Left renal pelvis (tissue), 4 donors: ENCODE measurements at places on chromosomes 13 and 19.
A peak's percentile ranks its signal among the peaks of the same experiment; 100 is the strongest.

DNA sequence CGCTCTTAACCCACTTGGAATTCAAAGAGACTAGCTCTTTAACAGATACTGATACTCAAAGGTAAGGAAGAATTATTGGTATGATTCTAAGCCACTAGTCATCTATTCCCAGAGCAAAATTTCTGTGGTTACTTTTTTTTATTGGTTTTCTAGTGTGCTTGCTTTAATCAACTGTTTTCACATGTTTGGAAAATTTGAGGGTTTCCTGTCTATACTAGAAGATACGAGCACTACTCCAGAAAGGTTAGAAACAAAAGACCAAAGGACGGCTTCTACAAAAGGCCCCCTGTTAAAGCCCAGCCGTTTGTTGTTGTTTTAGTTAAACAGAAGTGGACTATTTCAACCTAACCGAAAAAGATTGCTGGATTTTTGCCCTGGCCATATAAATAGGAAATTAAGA, 18.5 kb upstream of the LPAR6 start:
- DNase-seq = no peak

- no peak for DNase-seq
Observed at GRCh38 chr19:17393002-17393401, 994 bp downstream of the CCDC194 start.

DNA sequence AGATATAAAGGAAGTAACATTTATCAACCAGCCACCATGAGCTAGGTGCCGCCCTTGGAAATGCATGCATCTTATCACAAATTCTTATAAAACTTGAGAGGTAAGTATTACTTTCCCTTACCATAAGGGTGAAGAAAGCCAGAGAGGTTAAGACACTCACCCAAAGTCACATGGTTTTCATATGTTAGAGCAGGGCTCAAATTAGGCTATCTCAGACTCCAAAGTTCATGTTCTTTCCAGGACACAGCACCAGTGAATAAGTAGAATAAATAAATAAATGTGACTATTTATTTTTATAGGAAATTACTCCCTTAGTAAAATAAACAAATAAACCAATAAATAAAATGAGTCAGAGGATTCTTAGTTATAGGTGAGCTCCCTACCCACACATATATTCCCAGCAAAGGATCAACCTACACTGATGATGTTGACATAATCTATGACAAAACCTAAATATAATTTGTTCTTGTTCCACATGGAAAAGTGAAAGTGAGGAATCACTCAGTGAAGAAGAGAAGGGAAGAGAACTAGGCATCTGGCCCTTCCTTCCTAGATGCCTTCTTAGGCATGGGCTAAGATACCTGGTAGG, 27.2 kb downstream of the SPRY2 start:
- DNase-seq = no peak

DNA sequence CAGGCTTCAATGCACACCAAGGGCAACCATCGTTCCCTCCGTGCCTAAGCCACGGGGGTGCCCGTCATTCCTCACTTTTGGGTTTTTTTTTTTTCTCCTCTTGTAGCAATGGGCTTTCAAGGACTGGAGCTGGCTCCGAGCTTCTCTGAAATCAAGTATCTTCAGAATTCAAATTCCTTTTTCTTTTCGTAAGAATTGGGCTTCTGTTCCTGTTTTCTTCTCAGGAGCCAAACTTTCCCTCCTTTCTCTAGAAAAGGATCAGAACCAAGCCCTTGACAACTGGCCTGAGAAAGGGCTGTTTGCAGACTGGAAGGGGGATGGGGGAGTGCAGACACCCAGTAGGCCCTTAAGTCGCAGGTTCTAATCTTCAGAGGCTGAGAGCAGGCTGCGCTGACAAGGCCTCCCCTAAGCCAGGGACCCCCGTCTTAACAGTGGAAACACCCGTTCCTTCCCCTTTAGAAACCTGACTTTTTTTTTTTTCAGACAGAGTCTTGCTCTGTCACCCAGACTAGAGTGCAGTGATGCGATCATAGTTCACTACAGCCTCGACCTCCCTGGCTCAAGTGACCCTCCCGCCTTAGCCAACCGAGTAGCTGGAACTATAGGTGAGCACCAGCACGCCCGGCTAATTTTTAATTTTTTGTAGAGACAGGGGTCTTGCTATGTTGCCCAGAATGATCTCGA, 51.6 kb downstream of the RFX2 start:
- DNase-seq = no peak

DNA sequence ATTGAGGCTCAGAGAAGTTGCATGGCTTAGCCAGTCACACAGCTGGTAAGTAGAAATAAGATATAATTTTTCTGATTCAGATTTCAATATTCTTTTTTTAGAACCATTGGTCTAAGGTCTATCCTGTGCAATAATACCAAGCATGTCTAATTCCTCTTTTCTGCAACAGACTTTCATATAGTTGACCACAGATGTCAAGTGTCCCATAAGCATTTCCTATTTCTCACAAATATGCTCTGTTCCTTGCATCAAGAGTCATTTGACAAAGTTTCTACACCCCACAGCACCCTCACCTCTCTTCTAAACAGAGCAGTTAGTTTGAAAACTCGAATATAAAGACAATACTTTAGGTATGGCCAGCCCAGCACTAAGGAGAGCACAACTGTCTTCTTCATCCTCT, 26.8 kb upstream of the SACS start:
- no peak for DNase-seq

DNA sequence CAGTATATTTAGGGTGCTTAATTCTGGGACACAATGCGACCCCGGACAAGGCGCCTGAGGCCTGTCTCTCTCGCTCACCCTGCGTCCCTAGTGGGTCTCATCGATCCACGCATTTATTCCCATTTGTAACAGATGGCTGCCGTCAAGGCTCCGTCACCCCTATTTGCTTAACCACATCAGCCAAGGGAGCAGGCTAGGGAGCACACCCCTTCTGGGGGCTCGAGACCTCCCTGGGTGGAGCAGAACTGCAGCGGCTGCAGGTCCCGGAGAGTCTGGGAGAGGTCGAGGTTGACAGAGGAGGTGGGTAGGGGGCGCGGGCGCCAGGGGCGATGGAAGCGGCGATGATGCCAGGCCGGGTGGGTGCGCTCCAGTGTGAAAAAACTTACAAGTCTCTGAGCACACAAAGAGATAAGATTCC, 507 bp downstream of the ALG5 start:
- DNase-seq = peak; percentile 12

DNA sequence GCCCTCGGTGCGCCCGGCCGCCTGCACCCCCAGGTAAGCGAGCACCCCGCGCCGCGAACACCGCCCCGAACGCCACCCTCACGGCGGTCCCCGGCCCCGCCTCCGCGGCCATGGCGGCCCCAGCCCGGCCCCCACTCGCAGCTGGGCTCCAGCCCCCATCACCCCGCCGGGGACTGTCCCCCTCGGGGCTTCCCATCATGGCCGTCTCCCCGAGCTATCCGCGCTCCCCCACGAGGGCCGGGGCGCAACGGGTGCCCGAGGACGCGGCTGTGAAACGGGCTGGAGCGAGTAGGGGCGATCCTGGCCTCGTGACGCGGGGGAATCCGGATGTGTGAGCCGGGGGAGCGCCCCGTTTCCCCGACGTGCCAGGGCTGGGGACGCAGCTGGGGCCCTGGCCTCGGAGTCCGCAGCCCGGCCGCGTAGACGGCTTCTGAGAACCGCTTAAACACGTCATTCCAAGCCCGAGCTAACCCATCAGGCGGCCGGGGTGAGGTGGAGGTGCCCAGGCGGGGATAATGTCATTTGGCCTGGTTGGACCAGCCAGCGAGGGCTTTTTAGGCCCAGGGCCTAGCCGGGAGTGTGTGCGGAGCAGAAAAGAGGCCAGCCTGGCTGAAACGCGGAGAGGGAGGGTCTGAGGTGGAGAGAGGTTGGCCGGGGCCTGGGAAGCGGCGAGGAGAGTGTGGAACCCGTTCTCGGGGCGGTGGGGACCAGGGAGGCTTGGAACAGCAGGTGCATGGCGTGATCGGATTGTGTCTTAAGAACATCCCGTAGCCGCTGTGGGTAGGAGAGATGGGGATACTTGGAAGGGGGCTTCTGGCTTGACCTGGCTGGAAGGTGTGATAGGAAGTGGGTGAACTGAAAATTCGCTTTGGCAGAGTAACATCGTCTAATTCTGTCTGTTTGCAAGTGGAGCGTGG, 550 bp downstream of the CERS4 start:
- peak; percentile 27 for DNase-seq

GRCh38 chr19:35559781-35560180, 3.7 kb downstream of the ATP4A start:
- DNase-seq = no peak

- DNase-seq = no peak
Observed at GRCh38 chr19:16085115-16085514, 8.8 kb downstream of the TPM4 start.

DNA sequence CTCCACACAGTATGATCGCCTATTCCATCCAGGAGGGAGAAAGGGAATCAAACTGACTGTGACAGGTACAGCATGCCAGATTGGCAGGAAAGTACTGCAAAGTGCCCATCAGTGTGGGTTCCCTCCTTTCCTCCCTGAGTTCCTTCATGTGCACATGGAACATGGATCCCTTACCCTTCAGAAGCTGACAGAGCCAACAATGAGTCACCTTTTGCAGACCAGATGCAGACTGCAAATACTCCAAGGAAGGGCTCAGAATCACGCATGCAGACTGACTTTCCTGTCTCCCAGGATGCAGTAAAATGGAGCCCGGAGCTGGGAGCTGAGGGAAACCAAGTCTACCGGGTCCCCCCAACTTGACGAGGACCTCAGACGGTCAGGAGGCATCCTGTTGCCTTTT, 41.8 kb downstream of the SACS start:
- DNase-seq = no peak

- DNase-seq = no peak
Observed at GRCh38 chr13:33871207-33872004, 53.5 kb downstream of the RFC3 start.

- DNase-seq = no peak
Observed at GRCh38 chr13:94188201-94188854, 291.2 kb downstream of the DCT start.

DNA sequence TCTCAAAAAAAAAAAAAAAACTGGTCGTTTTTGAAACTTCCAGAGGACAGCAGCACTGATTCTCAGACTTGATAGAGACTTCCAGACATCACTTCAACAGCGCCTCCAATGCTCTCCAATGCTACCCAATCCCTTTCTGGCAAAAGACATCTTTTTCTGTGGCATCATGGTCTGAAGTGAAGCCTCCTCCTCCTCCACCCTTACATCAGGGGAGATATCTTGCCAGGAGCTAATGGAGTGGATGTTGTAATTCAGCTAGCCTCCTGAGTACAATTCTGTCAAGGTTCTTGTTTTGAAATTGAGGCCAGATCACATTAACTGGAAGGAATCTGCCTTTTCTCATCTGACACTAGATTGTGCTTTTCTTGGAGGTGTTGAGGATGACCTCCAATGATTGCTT, 24.2 kb downstream of the FXYD5 start:
- no peak for DNase-seq

- no peak for DNase-seq
Observed at GRCh38 chr19:41945135-41945766, 13.9 kb downstream of the RABAC1 start.

DNA sequence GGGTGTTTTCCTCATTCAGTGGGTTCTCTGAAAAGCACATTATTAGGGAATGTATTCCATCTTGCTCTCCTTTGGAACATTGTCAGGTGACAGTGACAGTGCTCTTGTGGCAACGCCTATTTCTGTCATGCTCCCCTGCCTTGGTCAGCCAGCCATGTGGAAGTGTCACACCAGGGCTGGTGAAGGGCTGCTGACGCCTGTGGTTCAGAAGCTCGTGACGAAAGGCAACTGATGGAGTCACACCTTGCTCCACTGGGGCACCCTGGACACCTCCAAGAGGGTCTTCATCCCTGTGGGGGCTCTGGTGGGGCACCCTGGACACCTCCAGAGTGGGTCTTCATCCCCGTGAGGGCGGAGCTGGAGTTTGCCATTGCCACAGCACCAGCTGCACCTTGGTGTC, 68.9 kb upstream of the GPR183 start:
- no peak for DNase-seq

- no peak for DNase-seq
Observed at GRCh38 chr19:19871932-19872331, 6.2 kb downstream of the ZNF253 start.

- DNase-seq = no peak
Observed at GRCh38 chr13:109483284-109483683, 303.1 kb downstream of the IRS2 start.

- DNase-seq = no peak
Observed at GRCh38 chr13:105627270-105627669, 908.2 kb downstream of the EFNB2 start.

- no peak for DNase-seq
Observed at GRCh38 chr19:13629687-13630357, 123.5 kb upstream of the CACNA1A start.

DNA sequence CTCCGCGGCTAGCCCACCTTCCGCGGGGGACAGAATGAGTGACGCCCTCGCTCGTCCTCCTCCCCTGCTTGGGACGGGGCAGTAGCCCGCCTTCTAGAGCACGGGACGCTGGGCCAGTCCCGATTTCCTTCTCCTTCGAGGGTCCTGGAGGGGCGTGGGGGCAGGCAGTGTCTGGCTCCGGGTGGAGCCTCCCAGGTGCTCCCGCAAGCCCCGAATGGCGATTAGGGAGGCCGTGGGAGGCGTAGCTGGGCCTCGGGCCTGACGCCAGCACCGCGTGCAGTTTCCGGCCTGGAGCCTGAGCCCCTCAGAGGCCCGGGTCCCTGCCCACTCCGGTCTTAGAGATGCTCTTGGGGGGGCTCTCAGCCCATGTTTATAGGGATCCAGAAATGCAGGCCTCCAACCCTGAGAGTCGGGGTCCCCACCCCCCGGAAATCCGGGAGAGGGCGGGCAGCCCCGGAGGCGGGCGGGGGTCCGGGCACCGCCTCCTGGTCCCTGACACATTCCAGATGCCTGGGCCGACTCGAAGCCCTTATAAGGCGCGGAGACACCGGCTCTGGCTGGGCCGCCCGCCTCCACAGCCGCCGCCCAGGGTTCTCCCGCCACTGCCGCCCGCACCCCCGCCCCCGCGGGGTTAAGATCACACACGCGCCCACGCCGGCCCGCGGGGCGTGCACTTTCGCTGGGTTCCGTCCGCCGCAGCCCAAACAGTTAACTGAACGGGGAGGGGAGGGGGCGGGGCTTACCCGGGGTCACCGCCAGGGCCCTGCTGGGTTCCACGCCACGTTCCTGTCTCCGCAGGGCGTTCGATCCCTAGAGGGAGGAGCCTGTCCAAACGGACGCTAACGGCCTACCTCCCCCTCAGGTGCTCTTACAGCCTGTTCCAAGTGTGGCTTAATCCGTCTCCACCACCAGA, 1.5 kb downstream of the MYADM start:
- DNase-seq = no peak

DNA sequence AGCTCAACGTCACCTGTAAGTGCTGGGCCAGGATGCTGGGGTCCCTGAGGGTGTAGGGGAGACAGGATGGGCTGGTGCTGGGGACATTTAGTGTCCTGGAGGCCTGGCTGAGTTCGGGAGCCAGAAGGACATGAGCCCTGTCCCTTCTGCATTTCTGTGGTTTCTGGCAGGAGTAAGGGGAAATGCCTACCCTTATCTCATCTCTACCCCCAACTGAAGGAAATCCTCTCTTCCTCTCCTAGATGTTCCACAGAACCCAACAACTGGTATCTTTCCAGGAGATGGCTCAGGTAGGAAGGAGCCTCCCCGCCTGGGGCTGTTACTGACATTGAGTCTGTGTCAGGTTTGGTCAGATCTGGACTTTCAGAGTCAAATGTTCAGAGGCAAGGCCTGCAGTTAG, 1.2 kb downstream of the CD33 start:
- DNase-seq = no peak

GRCh38 chr19:16771618-16772017, 52.0 kb downstream of the NWD1 start:
- DNase-seq = peak; percentile 71
